Stimulated activated CD8-positive, alpha-beta memory T cell treated with anti-CD3 and anti-CD28 coated beads, Interleukin-15, amount 100 ng/mL, for 4 hours (primary cell): ENCODE measurements at places on chromosomes 6 and 20.

GRCh38 chr6:117459204-117459944, 23.1 kb upstream of the DCBLD1 start:
- DNase-seq, result no peak

DNA sequence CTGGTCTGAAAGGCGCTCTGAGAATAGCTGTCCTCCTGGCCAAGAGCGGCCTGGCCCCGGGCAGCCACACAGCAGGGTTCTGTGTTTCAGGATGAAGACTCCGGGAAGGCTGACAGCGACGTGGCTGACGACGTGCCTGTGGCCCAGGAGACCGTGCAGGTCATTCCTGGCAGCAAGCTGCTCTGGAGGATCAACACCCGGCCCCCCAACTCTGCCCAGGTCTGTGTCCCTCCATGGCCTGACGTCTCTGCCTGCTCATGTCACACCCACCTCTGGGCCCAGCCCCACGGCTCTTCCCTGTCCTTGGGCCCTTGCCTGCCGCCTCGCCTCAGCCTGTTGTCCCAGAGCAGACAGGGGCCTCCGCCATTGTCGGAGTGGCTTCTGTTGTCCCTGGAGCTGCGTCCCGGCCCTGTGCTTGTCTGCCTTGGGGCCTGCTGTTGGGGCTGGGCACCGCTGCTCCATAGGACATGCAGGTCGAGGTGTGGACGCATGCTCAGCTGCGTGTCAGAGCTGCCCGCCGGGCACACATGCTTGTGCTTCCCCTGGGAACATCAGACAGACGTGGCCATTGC, 16.2 kb upstream of the ADRM1 start:
- DNase-seq, result no peak

GRCh38 chr6:159969921-159970320, 1.0 kb downstream of the IGF2R start:
- DNase-seq, result no peak

GRCh38 chr6:110526726-110527125, 50.3 kb upstream of the SLC22A16 start:
- DNase-seq, result no peak

- no peak for DNase-seq
Measured at GRCh38 chr6:24673625-24674024, 6.7 kb downstream of the ACOT13 start.

DNA sequence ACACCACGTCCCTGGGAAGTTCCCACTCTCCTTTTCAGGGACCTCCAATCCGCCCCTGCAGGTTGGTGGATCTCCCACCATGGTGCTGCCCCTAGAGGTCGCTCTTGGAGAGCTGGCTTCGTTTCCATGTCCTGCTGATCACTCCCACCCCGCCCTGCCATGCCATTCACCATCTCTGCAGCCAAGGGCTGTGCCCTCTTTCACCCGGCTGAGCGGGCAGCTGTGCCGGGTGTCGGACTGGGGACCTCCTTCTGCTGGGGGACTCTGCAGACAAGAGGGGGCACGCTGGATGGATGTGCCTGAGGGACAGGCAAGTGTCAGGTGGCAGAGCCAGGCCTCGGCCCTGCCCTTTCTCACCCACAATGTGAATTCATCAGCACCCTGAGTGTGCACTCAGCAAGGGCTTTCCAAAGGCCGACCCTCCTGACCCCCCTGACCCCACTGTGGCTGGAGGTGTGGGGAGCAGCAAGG, 347.0 kb downstream of the CDH4 start:
- no peak for DNase-seq

GRCh38 chr6:165573671-165574070, 89.4 kb downstream of the PDE10A start:
- DNase-seq, result no peak
